ENCODE measurements at places on chromosomes 12 and 14.

GRCh38 chr12:12079291-12079690 is 8.6 kb downstream of the BCL2L14 start:
- no peak for DNase-seq

DNA sequence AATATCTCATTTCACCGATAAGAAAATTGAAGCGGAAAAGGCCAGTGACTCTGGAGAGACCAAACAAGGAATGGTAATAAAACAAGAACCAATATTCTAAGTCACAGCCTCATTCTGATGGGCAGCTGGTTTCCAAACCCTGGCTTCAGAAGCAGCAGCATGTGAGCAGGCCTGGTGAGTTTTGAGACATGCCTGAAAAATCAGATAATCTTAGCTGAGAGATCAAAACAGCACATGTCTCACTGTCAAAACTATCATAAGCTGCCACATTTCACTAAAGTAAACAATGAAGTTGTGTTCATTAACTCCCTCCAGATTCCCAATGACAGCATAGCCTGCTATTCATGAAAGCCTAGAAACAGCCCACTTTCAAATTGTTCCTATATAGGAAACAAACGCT is 36.5 kb downstream of the CIT start:
- DNase-seq, result no peak

GRCh38 chr12:114416028-114416427 is 10.1 kb upstream of the TBX5 start:
- no peak for DNase-seq

- peak; percentile 60 for DNase-seq
Measured at GRCh38 chr14:67618617-67619063, 1.1 kb upstream of the ARG2 start.

DNA sequence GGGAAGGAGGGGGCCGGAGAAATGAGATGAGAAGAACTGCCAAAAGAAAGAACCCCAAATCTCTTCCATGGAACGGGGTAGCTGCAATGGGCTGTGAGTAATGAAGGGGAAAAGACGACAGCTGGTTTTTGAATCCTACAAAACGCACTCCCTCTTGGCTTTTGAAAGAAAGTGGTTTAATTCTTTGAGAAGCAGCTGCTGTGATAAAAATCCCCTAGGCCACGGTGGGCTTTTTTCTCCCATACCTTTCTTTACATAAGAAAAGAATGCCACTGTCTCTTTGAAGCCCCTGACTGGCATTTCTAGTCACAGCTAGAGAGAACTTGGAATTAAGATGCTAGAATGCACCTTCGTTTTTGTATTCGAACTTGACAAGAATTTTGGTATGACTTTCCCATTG is 486.1 kb downstream of the GLT1D1 start:
- DNase-seq, result no peak

DNA sequence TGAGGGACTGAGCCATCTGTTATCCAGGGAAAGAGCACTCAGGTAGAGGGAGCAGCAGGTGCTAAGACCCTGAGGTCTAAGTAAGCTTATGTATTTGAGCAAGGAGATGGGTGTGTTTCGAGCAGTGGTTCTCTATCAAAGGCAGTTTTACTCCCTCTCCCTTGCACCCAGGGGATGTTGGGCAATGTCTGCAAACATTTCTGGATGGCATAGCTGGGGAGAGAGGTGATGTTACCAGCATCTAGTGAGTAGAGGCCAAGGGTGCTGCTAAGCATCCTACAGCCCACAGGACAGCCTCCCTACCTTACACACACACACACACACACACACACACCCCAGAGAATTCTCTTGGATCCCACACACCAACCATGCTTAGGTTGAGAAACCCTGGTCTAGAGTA is 221.0 kb upstream of the PWP1 start:
- DNase-seq, result no peak

- no peak for DNase-seq
Measured at GRCh38 chr12:57276935-57277563, 26.1 kb upstream of the STAC3 start.

- DNase-seq, result no peak
Measured at GRCh38 chr14:65369560-65369959, 43.0 kb upstream of the FUT8 start.

GRCh38 chr14:74568911-74569310 is 43.1 kb downstream of the LTBP2 start:
- no peak for DNase-seq

GRCh38 chr12:26798023-26798422 is 35.0 kb downstream of the ITPR2 start:
- DNase-seq, result no peak

DNA sequence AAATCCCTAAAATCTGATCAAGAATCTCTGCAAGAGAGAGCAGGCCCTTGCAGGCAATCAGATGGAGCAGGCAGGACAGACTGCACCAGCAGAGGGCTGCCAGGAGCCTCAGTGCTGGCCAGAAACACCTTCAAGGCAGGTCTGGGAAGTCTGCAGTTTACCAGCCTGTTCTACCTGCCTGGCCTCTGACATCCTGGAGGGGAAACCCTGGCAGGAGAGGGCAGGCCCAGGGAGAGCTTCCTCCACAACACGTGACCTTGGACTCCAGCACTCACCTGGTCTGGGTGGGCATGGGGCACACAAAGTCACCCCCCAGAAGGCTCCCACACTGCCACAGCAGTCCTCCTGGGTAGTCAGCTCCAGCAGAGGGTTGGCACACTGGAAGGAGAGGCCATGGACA is 56.0 kb downstream of the ISCA2 start:
- no peak for DNase-seq

- DNase-seq, result no peak
Measured at GRCh38 chr12:1481906-1482305, 112.5 kb downstream of the FBXL14 start.

GRCh38 chr12:75476071-75476470 is 4.5 kb upstream of the GLIPR1 start:
- DNase-seq, result no peak

DNA sequence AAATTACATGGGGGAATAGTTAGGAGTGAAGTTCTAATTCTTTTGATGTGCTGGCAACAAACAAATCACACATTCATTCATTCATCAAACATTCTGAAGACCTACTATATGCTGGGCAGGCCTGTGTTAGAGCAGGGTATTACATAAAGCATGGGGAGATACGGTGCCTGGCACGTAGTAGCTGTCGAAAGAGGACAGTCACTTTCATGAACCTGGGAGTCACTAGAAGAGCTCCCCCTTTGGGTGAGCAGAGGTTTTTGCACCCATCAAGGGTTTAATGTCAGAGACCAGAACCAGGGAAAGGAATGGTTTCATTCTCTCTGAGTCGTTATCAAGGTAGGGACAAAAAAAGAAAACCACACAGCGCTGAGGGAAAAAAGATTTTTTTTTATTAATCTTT is 10.0 kb downstream of the LHX5 start:
- no peak for DNase-seq

- DNase-seq, result no peak
Measured at GRCh38 chr14:45492876-45493275, 239.9 kb upstream of the MIS18BP1 start.

- DNase-seq, result no peak
Measured at GRCh38 chr12:57124261-57124877, 3.9 kb upstream of the LRP1 start.

DNA sequence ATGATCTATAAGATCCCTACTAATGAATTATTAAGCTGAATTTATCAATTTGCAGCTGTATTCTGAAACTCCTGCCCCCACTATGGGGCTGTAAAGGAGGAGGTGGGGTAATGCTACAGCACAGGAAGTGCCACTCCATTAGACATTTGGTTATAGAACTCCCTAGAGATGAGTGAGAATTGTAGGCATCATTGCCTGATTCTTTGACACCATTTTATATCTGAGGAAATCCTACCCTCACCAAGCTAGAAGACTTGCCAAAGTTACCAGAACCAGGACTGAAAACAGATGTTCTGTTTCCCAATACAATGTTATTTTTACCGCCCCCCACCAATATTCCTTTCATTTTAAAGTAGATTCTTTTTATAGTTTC is 182.4 kb downstream of the EGLN3 start:
- no peak for DNase-seq

- DNase-seq, result no peak
Measured at GRCh38 chr12:116513944-116514343, 45.2 kb upstream of the MAP1LC3B2 start.

DNA sequence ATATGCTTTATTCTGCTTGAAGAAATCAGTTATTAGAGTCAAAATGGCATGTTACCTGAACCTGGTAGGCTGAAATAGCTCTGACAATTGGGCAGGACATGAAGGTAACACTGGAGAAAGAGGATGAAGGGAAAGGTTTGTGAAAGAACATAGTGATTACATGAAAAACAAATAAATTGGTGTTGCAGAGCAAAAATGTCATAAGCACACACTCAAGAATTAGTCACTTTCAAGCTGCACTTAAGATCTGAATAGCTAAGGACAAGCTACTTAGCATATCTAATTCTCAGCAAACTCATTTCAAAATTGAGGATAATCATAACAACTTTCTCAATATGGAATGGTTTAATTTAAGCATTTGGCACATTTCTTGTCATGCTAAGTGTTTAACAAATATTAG is 1398.0 kb upstream of the FLRT2 start:
- DNase-seq, result no peak

- no peak for DNase-seq
Measured at GRCh38 chr12:81866081-81866480, 106.9 kb upstream of the PPFIA2 start.

DNA sequence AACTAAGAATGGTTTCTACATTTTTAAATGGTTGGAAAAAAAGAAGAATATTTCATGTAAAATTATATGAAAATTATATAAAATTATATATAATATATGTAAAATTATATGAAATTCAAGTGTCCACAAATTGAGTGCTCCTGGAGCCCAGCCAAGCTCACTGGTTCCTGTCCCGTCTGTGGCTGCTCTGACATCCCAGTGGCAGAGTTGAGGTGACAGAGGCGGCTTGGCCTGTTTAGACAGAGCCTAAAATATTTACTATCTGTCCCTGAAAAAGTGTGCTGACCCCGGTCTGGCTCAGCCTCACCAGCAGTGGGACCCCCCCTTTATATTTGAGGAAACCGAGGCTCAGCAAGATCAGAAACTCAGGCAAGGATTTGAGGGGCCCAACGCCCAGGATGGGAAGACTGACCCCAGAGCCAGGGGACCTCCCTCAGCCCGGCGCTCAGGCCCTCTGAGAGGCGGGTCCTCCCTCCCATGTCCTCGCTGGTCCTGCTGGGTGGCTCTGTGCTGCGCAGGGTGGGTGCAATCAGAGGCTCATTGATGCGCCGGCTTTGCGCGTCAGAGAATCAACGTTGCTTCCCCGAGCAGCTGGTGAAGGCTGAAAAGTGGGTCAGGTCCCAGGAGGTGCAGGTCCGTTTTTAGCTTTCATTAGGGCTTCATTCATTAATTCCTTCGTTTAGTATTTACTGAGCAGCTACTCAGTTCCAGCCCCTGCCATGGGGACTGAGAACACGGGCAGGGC is 21.5 kb upstream of the BEGAIN start:
- no peak for DNase-seq

DNA sequence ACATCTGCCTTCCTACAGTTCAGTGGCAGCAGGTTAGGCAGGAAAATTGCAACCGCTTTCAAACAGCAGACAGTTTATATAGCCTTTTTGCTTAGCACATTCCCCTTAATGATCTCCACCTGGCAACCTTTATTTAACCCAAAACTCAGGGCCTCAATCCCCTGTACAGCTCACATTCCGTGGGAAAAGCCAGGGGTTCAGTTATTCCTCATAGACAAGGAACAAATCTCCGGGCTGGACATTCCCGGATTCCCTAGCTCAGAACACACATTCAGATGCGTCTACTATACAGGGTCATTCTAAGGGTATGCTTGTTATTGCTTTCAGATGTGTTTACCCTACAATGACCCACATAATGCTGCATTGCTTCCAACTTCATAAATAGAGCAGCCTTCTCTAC is 73.8 kb upstream of the DCN start:
- DNase-seq, result no peak

DNA sequence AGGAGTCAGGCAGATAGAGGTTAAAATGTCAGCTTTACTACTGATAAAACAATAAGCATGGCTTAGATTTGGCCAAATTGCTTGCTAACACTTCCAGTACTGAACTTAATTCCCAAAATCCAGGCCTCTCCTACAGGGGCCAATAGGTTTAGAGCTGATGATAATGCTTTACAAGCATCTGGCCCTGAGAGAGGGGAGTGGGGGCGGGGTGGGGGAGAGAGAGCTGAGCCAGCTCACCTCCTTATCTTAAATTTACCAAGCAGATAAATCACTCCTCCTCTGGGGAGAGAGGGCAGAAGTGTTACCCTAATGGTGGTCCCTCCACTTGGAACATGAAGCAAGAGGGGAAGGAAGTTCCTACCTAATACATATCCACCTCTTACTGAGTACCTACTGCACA is 182.2 kb upstream of the CRY1 start:
- no peak for DNase-seq

DNA sequence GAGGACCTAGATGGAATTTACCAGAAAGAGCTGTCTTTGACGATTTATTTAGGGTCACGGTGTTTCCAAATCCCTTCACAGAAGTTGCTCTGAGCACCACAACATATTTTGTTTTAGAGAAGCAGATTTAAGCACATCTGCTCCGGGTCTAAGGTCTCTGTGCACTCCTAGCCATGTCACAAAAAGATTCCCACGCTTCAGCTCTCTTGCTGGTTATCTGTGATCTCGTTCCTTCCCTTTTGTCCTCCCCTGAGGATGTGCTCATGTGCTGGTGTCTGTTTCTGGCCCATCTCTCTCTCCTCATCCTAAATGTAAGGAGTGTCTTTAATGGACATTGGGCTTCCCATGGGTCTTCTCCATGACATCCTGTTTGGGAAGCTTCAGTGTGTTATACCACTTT is 53.7 kb upstream of the GNPNAT1 start:
- no peak for DNase-seq

GRCh38 chr14:59394268-59394667 is 70.9 kb downstream of the GPR135 start:
- DNase-seq, result no peak

- no peak for DNase-seq
Measured at GRCh38 chr14:100134586-100134985, 24.9 kb downstream of the DEGS2 start.

GRCh38 chr12:12859690-12860089 is 31.7 kb upstream of the GPRC5A start:
- no peak for DNase-seq

DNA sequence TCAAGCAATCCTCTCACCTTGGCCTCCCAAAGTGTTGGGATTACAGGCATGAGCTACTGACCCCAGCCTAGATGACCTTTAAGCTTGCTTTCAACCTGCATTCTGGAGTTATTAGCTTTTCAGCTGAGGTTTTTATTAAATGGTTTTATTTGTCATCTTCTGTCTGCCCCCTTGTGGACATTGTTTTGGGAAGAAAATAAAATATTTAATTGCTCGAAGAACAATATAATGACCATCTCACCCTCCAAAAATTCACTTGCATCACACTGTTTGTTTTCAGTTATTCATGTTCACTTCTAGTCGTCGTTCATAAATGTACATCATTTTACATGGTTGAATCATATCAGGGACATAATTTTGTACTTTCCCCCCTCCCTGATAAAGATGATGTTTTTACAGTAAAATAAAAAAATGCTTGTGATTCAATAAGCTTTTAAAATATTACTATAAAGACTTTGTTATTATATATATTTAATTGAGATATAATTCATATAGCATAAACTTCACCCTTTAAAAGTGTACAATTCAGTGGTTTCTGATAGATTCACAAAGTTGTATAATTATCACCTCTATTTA is 10.1 kb upstream of the SPATS2 start:
- no peak for DNase-seq

GRCh38 chr12:123919980-123920360 is 52.7 kb downstream of the CCDC92 start:
- no peak for DNase-seq
